ENCODE measurements at places on chromosomes 12 and 14.

DNA sequence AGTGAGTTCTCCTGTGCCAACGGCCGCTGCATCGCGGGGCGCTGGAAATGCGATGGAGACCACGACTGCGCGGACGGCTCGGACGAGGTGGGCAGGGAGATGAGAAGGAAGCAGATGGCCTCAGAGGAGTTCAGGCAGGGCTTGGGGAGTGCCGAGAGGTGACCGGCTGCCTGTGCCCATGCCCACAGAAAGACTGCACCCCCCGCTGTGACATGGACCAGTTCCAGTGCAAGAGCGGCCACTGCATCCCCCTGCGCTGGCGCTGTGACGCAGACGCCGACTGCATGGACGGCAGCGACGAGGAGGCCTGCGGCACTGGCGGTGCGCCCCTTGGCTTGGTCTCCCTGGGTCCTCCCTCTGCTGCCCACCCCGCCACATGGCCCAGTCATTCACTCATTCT is 13.4 kb upstream of the NXPH4 start:
- no peak for DNase-seq

DNA sequence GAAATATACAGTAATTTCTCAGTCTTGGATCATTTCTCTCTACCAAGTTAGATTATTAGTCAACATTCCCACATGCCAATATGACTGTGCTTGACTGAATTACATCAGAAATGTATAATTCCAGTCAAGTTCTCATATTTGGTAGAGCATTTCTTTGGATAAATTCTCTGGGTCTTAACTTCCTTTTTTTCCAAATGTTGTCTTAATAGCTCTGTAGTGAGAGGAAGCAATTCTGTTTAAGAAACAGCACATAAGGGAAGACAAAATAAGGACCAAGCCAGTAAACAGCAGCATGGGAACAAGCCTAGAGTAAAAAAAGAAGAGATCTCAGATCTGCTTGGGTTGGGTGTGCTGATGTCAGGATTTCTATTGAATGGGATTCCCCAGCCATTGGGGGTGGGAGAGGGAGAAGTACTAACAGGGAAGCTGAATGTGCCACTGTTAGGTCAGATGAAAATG is 14.2 kb upstream of the DYRK2 start:
- DNase-seq = peak; percentile 36

GRCh38 chr12:25546318-25546717 is 6.8 kb downstream of the LMNTD1 start:
- DNase-seq = no peak

- no peak for DNase-seq
Measured at GRCh38 chr12:53988541-53989226, 3.7 kb downstream of the HOXC10 start.

GRCh38 chr12:77782034-77782433 is 48.7 kb upstream of the NAV3 start:
- DNase-seq = no peak

DNA sequence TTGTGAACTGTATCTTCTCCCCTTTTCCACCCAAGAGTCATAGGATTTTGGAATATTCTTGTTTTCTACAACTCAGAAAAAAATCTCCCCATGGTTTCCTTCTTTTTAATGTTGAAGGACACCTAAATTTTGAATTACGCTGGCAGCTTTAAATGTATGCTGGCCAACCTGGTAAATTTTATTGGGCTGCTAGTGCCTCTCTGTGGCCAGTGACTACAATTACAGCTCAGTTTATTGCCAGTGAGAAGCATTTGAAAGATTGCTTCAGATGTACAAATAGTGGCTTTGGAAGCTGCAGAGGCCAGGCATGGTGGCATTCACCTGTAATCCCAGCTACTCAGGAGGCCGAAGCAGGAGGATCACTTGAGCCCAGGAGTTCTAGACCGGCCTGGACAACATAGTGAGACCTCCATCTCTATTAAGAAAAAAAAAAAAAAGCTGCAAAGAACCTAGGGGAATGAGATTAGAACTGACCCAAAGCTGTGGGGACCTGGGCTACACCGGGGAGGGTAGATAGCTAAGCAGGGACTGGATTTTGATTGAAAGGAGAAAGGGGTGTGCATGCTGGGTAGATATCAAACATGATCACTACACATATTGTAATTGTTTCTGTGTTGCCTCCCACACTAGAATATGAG is 7.6 kb upstream of the RAB21 start:
- DNase-seq = peak; percentile 70

DNA sequence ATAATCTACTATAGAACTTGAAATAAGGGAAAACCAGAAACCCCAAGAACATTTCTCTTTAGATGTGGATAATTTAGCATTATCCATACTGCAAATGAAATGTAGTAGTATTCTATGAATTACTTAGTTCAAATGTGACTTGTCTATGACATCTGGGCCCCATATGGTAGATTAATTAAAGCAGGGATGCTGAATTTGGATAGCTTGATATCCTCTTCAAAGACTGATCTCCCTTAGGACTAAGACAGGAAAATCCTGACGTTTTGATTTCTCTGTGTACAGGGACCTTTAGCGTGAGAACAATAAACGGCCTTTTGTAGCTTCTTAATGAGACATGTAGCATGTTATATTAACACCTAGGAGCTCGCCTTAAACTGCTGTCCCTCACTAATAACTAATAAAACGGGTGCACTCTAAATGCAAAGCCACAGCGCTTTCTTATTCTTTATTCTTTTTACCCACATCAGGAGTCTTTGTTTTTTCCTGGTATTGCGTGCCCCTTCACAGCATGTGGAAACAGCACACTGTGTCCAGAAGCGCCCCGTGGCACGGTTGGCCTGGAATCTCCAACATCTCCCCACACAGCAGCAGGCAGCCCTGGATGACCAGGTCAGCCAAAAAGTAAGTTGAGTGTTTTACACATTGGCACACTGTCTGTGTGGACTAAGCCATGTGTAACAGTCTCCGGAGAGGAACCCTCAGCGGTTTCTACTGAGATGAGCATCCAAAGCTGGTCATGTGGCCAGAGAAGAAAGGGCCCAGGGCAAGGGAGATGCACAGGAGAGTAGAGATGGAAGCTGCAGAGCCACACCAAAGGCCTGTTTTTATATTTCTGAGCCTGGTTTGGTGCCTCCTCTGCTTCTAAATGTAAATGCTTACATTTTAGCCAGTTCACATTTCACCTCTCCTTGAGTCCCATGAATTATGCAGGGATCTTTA is 93.1 kb downstream of the SRGAP1 start:
- peak; percentile 34 for DNase-seq

- peak; percentile 36 for DNase-seq
Measured at GRCh38 chr12:47892819-47893218, 12.0 kb downstream of the VDR start.

All from fibroblast of upper back skin (primary cell).